MCF 10A (cell line): ENCODE measurements at places on chromosomes 2 and 18. TPM values are rescaled to one million over a fixed set of nuclear protein-coding genes. Genes with fewer than 3 reads are reported as not detected.
A peak's percentile ranks its signal among the peaks of the same experiment; 100 is the strongest.

Gene TRIM43
- not detected in 2 replicates for total RNA-seq

Gene RIF1
- 42.5 and 47.3 TPM in 2 replicates for total RNA-seq

Gene RNF152
- total RNA-seq: 1.7 and 2.9 TPM in 2 replicates

Gene GATA6
- total RNA-seq: 6.7 and 14.0 TPM in 2 replicates

Gene TMEM169
- 0.25 and 0.35 TPM in 2 replicates for total RNA-seq

Gene ASTL
- not detected in 2 replicates for total RNA-seq

Gene LRRTM4
- not detected in 2 replicates for total RNA-seq

- DNase-seq: peak; percentile 5
These were observed 32.4 kb upstream of the NCK2 start for GRCh38 chr2:105712166-105712915.

- DNase-seq: no peak
These were observed 52.5 kb downstream of the POMC start for GRCh38 chr2:25115902-25116301.

DNA sequence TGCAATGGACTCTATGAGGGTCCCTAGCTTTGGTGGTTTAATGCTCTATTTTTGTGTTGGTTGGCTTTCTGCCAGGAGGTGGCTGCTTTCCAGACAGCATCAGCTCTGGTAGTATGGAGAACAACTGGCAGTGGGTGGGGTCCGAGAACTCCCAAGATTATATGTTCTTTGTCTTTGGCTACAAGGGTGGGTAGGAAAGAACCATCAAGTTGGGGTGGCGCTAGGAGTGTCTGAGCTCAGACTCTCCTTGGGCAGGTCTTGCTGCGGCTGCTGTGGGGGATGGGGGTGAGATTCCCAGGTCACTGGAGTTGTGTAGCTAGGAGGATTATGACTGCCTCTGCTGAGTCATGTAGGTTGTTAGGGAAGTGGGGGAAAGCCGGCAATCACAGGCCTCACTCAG lies 976.1 kb upstream of the GYPC start:
- DNase-seq: peak; percentile 7

DNA sequence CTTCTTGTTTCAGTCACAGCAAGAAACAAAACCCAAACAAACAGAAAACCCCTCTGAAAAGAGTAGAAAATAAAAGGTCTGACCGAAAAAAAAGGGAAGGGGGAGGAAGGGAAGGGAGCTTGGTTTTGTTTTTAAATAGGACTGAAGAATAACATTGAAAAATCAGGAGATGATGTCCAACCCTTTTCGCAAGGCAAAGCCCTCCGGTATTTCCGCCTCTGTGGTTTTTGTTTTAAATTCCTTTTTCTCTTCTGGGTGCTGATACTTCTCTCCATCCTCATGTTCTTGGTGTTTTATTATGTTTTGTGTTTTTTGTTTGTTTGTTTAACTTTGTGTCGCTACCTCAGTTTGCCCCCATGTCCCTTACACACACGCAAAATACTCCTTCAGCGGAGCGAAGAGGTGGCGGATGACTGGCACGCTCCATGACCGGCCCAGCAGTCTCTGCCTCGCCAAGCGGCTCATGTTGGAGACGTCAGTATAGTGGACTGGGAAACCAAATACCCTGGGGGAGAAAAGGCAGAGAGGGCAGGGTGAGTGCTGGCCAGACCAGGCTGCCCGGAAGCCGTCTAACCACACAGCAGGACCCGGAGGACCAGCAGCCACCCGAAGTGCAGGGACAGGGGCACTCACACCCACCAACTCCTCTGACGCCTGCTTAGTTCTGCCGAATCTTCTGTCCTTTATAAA lies 65.7 kb upstream of the POMC start:
- DNase-seq: no peak

GRCh38 chr2:172791953-172792352 lies 56.3 kb downstream of the RAPGEF4 start:
- DNase-seq: no peak

DNA sequence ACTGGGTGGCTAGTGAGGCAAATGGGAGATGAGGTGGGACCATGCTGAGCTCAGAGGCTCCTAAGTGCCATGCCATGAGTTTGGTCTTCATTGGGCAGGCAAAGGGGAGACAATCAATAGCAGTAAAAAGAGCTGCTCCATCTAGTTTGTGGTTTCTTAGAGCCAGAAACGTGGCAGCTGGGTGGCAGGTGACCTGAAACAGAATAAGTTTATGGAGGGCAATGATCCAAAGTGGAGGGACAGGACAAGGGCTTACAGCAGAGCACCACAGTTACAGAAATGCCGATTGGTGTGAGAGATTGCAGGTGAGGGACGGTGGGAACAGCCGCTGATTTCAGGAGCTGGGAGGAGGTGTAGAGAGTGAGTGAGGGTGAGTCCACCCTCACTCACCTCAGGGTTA lies 237.0 kb downstream of the LPIN1 start:
- no peak for DNase-seq

DNA sequence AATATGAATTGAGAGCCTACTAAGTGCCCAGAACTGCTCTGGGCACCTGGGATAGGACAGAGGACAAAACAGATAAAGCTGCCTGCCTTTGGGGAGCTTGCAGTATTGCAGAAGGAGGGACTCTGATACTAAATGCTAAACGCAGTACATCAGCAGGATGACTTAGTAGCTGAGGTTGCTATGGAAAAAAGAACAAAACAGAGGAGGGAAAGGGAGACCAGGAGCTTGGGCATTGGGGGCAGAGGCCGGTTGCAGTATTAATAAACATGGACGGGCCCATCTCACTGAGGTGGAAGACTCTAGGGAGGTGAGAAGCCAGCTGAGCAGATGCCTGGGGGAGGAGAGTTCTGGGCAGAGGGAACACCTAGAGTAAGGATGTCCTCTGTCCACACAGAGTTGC lies 66.1 kb upstream of the SP3 start:
- DNase-seq: no peak

- no peak for DNase-seq
These were observed 7.8 kb downstream of the TIA1 start for GRCh38 chr2:70240599-70240998.

DNA sequence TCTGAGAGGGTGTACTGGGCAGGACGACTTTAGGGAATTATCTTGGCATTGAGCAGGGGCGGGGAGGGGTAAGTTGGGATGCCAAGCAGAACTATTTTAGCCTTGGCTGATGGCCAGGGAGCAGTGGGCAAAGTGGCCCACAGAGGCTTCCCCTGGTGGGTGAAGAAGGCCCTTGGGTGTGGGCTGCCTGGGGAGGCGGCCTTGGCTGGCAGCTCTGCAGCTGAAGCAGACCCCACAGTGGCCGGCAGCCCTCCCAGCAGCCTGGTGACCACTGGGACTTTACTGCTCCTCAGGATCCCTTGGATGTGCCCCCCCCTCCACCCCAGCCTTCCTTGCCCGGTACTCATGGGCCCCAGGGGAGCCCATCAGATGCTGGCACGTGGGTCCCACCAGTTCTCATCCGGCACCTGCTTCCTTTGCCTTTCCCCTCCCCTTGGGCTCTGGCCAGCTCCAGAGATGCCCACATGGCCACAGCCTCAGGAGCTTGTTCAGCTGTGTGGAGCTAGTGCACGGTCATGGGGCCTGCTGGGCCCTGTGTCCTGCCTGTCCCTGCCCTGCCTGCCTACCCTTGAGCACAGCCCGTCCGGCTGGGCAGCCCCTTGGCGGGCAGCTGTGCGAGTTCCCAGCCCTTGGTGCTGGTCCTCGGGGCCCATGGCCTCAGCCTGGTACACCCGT lies 122.1 kb upstream of the HS6ST1 start:
- DNase-seq: no peak

GRCh38 chr2:160664603-160665140 lies 171.1 kb upstream of the RBMS1 start:
- DNase-seq: no peak

DNA sequence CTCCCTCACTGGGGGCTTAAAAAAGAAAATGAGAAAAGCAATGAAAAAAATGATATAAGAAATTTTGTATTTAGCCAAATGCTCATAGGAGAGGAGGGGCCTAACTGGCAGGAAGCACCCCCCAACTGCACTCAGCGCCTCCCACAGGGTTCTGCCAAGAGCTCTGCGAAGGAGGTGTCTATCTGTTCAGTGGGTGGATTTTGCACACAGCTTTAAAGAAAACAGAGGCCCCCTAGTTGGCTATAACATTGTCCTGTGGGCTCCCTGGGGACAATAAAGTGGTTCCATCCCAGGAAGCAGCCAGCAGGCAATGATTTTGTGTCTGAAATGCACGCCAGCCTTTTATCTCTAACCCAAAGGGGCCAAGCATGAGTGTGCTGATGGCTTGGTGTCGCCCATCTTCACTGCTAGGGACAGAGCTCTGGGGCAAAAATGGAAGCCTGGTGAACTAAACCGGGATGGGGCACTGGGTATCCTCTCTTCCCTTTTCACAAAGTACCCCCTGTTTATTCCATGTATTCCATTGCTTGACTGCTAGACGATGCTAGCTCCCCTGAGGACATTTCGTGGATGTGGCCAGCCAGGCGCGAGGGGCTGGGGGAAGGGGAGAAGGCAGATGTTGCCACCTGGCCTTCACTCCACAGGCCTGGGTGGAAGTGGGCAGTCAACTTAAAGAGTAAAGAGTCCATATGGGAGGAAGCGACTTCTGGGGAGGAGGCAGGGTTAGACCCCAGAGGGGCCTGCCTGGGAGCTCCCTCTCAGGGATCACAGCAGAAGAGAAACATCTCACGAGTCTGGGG lies 205.7 kb downstream of the CYP26B1 start:
- no peak for DNase-seq

DNA sequence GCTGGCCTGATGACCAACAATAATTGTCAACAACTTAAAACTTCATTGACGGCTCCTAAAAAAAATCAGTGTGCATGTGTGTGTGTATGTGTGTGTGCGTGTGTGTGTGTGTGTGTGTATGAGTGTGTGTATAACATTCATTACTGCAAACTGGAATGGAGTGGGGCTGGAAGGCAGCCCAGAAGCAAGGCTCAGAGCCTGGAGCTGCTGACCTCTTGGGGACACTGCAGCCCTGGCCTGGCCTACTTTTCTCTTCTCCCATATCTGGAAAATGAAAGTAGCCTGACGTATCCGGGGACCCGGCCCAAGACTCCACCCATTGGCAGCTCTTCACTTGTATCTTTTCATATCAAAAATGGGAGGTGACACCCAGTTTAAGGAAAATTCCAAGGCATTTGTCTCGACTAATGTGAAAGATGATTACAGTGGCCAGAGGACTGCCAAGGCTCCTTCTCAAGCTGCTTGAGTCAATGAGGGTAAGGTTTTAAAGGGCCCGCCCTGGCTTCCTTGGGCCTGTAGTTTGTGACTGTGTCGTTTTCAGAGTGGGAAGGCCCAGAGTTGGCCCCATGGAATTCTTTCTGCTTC lies 72.4 kb upstream of the IL1R1 start:
- DNase-seq: no peak

DNA sequence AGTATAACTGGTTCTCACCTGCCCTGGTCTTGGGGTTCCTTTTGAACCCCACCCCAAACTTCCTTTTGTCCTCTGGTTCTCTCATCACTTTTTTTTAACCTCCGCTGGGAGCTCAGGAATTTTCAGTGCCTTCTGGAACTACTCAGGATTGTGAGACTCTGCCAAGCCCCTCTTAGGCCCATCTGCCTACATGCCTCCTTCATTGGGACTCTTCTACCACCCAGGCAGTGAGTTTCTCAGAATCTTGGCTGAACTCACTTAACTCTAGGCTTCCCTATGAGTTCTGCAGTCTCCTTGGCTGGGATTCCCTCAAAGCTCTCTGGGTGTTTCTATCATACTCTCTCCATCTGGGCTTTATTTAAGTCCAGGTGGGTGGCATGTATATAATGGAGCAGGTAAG lies 86.3 kb downstream of the MDH1 start:
- DNase-seq: no peak

GRCh38 chr18:57475408-57475807 lies 40.2 kb downstream of the ONECUT2 start:
- no peak for DNase-seq

DNA sequence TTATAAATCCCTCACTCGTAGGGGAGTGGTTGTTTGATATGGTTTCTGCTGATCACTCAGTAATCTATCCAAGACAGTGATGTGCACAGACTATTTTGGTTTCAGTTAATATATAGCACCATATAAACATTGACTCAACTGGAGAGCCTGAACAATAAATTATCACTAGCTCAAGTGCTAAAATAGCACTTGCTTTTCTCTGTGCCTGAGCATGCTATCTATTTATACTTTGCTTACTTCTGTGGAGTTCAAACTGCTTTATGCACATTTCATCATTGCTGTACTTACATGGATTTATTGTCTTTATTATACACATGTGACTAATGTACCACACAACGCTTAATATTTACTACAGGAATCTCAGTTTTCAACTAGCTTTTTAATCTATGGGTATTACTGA lies 133.6 kb downstream of the BCL2 start:
- no peak for DNase-seq

DNA sequence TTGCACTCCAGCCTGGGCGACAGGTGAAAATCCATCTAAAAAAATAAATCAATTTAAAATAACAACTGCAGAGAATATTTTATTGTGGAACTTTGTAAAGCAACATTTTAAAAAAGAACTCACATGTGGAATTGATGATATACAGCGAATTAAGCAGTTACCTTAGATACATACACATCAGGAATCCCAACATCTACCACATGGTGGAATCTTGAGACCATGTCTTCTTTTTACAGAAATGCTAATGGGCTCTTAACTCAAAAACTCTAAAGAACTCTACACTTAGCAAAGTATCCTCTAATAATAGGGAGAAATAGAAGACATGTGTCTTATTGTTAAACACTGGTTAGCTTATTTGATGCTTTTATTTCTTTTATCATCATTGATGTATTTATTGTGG lies 373.6 kb downstream of the CDH7 start:
- DNase-seq: peak; percentile 24

GRCh38 chr18:75341267-75341666 lies 86.2 kb downstream of the SMIM21 start:
- no peak for DNase-seq

DNA sequence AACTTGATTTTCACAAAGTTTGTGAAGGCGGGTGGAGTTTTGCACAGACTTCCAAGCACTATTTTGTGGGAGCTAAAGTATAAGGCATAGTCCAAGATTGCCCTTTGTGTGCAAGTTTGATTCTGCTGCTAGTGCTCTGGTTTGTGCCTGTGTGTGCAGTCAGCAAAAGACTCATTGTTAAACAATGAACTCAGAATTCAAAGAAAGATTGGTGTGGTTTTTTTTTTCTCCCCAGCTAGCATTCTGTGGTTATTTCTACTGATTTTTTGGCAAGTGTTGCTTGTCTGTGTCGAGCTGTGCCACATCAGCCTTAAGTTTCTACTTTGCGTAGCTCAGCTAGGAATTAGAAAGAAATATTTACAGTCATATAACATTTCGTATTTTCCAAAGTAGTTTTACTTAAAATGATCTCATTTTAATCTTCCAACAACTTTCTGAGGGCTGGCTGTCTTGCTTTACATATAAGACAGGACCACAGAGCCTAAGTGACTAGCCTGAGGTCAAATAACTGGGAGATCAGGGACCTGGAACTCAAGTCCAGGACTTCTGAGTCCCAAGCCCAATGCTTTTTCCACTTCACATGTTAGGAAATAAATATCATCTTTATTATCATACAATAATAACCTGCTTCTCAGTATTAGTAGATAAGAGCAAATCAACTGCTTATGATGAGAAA lies 69.8 kb downstream of the BABAM2 start:
- DNase-seq: peak; percentile 62

DNA sequence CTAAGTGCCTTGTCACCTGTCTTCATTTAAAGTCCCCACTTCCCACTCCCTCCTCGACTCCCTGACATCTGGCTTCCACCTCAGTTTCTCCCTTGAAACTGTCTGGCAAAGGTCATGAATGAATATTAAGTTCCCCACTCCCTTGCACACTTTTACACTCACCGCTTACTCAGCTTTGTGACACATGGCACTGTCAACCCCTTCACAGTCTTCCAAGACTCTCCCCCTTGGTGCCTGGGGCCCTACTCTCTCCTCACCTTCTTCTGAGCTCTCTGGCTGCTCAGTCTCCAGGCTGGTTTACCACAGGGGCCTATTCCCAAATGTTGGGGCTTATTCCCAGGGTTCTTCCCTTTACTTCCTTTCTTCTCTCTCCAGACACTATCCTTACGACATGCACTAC lies 17.9 kb upstream of the PTPN4 start:
- DNase-seq: no peak
